ENCODE measurements at places on chromosomes 1 and 21. TPM values are rescaled to one million over a fixed set of nuclear protein-coding genes. Genes with fewer than 3 reads are reported as not detected.

OR2T5 gene
- not detected for polyA plus RNA-seq

- DNase-seq, result no peak
These were observed 66.9 kb upstream of the TINAGL1 start for GRCh38 chr1:31509124-31510072.

PRKAA2 gene
- 1.8 TPM for polyA plus RNA-seq

DNA sequence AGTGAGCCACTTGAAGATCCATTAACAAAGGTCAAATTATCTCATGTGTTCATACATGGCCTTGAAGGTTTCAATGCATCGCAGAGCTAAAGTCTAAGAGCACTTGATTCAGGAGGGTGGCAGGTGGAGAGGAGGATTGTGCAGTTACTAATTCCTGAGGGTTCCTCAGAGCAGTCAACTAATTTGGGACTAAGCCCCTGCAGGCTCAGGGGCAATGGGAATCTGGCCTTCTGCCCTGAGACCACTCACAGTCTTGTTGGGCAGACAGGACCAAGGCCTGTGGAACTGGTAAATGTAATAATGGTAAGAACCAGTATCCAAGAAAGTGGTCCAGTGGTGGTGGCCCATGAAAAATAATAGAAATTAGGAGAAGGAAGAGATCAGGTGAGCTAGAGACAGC is 127.4 kb upstream of the HMGB4 start:
- DNase-seq, result no peak

DNA sequence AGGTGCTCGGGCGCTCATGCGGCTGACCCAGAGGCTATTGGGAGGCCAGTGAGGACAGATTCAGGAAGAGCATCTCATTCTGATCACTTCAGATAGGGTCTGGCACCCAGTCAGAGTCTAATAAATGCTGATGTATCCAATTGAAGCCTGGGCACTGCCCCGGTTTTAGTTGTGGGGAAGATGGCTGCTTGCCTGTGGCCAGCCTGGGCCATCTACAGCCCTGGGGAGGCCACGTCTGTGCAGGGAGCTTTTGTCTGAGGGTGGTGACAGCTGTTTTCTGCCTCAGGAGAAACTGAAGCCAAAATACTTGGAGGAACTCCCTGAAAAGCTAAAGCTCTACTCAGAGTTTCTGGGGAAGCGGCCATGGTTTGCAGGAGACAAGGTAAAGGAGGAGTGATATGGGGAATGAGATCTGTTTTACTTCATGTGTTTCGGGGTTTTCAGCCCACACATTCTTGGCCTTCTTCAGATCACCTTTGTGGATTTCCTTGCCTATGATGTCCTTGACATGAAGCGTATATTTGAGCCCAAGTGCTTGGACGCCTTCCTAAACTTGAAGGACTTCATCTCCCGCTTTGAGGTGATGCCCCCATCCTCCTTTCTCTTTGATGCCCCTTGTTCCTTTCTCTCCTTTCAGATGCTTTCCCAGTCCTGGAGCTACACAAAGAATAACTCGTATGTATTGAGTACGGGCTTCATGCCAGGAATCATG is 2.8 kb downstream of the GSTM5 start:
- DNase-seq, result no peak

DNA sequence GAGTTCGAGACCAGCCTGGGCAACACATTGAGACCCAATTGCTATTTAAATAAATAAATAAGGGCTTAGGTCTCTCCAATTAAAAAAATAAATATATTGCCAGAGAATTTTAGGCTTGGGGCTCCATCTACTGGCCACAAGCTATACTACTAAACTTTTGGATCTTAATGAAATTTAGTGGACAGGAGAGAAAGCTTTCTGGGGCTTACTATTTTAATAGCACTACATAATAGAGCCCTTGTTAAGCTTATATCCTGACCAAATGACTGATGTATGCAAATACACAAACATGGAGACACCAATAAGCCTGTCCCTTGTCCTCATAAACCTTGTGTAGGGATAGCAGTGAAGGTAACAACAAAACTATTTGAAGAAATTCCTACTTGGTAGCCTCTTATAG is 18.4 kb downstream of the CCT3 start:
- DNase-seq, result no peak

CYP4Z1 gene
- polyA plus RNA-seq, result 0.42 TPM

Data from left renal pelvis (tissue), 4 donors.